Activated CD8-positive, alpha-beta memory T cell treated with anti-CD3 and anti-CD28 coated beads for 48 hours (primary cell): ENCODE measurements at places on chromosomes 5 and 9.

DNA sequence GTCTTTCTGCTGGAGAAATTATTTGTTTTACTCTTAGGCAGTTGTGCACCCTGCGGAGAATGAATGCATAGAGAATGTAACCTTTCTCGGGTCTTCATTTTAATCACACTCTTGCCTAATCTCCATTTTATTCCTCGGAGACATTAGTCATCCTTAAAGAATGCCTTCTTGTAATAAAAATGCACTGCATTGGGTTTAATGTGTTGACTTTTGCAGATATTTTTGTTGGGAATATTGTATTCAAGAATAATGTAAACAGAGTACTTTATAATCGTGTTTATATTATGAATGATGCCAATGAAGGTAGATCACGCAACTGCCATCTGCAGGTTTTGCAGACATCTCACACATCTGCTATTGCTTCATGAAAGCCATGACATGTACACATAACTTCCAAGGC, 1093.9 kb upstream of the CDH6 start:
- DNase-seq, result no peak

DNA sequence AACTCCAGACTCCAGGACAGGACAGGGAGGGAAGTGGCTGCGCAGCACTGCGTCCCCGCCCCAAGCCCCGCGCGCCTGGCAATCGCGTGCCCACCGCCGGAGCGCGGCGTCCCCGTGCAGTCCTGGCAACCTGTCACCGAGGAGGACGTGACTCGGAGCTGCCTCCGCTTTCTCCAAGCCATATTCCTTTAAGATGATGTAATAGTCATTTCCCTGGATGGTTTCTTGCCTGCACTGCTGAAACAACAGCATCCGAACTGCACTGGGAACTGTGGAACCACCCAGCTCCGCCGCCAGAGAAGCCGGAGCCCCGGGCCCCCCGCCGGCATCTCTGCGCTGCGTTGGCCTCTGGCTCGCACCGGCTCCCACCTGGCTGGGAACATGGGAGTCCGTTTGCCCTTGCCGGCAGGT, 34.5 kb downstream of the KCTD16 start:
- DNase-seq, result no peak

GRCh38 chr5:38330207-38330606, 71.8 kb downstream of the EGFLAM start:
- no peak for DNase-seq

- no peak for DNase-seq
Measured at GRCh38 chr5:122500245-122501088, 188.4 kb downstream of the SNCAIP start.

- no peak for DNase-seq
Measured at GRCh38 chr9:124470306-124470705, 20.1 kb downstream of the ADGRD2 start.

- DNase-seq, result no peak
Measured at GRCh38 chr5:54520438-54520846, 2.9 kb downstream of the SNX18 start.

- no peak for DNase-seq
Measured at GRCh38 chr9:70020991-70021571, 22.6 kb upstream of the MAMDC2 start.

DNA sequence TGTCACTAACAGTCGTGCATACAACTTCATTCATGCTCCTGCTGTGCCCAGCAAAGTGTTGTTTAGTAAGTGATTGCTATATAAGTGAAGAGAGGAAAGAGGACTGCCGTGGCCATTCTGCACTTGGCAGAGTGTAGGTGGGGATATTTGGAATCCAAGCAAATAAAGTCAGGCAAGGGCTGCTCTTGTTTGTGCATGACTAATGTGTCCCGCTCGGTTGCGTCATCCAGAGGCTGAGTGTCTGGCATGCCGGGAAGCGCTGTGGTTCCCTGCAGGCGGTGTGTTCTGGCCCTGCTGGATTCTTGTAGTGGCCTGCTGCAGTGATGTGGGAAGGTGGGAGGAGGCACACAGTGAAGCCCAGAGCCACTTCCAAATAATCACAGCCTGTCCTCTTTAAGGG, 136.9 kb upstream of the ANKH start:
- DNase-seq, result no peak

- no peak for DNase-seq
Measured at GRCh38 chr5:36691226-36691625, 84.8 kb downstream of the SLC1A3 start.

GRCh38 chr9:83209188-83209731, 146.3 kb upstream of the RASEF start:
- no peak for DNase-seq

DNA sequence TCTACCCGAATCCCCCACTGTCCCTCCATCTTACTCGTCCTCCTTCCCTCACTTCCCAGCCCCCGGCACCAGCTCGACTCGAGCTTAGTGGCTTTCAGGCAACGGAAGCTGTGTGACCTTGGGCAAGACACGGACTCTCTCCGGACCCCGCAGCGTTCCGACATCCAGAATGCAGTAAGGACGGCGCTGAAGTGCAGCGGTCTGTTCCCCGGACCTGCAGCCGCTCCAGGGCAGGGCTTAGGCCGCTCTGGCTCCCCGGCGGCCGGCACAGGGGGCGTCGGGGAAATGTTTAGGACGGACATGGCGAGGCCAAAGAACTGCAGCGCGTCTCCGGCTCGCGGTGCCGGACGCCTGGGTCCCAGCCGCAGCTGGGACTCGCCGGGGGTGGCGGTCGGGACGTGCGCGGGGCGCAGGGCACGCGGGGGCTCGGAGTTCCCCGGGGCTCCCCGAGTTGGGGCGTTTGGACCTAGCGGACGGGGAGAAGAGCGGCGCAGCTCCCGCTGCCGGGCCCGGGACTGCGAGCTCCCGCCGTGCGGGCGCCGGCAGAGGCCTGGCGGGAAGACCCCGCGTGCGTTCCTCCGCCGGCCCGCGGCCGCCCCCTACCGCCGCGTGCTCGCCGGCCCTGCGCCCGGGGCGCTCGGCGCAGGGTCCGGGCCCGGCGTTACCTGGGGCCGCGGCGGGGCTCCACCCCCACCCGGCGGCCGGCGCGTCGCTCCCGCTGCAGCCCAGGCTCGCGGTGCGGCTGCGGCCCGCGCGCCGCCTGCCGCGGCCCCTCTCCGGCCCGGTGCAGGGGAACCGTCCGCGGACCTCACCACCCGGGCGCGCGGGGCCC, 5.6 kb upstream of the RNF44 start:
- DNase-seq, result no peak

DNA sequence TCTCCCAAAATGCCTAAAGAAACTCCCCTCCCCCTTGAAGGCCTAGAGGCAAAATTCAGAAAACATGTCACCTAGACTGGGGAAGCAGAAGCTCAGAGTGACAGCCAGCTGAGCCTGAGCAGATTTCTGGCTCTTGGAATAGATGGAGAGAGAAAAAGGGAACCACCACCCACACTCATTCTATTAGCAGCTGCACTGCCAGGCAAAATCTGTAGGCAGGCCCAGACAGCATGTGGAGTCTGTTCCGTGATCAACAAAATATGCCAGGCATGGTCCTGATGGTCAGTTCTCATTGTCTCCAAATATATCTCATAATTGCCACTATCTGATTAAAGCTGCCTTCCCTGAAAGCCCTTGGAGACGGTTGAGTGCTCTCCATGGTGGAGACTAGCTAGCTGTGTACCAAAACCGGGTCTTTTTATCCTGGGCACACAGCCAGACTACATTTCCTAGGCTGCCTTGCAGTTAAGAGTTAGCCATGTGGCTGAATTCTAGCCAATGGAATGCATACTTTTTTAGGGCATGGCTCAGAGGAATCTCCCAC, 131.7 kb upstream of the GPR151 start:
- no peak for DNase-seq

GRCh38 chr9:120734607-120735410, 20.5 kb upstream of the MEGF9 start:
- no peak for DNase-seq

DNA sequence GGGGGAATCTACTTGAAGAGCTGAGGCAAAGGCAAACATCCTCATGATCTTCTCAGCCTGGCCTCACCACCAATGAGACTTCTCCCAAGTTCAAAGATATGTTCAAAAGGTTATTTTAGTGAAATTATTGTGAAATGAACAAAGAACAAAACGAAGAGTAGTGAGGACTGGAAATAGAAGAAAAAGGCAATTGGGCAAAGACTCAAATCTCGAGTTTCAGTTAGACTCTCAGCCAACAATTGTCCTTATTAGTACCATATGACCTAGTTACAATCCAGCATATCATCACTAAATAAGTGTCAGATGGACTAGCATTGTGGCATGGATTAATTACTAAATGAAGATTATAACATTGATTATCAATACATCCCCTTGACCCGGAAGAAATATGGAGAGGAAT, 9.0 kb downstream of the ZNF474 start:
- DNase-seq, result no peak

GRCh38 chr5:160475864-160476438, 54.3 kb downstream of the PTTG1 start:
- DNase-seq, result no peak

- no peak for DNase-seq
Measured at GRCh38 chr5:22644859-22645258, 208.3 kb downstream of the CDH12 start.

DNA sequence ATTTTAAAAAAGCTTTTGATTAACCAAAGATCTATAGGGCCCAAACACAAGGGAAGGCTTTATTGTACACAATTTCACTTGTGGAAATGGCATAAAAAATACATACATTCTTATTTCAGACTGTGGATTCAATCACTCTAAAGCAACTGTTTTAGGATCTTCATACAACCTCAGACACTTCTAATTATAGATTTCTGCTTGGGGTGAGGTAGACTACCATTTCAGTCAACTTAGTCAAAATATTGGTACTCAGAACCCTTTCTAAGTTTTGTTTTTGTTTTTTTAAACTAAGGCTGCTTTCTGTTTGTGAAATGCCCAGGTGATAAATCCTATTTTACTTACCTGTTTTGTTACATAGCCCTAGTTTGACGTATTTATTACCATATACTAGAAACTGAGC, 284.5 kb upstream of the RASA1 start:
- DNase-seq, result no peak

GRCh38 chr9:135969064-135969683, 8.0 kb upstream of the UBAC1 start:
- no peak for DNase-seq

- no peak for DNase-seq
Measured at GRCh38 chr9:132973713-132974112, 4.8 kb upstream of the GFI1B start.

GRCh38 chr5:122121479-122122465, 7.6 kb upstream of the ZNF474 start:
- no peak for DNase-seq

DNA sequence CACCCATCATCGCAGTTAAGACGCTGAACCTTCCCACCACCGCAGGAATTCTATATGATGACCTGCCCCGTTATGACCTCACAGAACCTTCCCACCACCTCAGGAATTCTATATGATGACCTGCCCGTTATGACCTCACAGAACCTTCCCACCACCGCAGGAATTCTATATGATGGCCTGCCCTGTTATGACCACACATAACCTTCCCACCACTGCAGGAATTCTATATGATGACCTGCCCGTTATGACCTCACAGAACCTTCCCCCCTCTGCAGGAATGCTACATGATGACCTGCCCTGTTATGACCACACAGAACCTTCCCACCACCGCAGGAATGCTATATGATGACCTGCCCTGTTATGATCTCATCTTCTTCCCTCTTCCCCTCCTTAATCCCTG, 64.3 kb downstream of the IRX1 start:
- DNase-seq, result no peak

DNA sequence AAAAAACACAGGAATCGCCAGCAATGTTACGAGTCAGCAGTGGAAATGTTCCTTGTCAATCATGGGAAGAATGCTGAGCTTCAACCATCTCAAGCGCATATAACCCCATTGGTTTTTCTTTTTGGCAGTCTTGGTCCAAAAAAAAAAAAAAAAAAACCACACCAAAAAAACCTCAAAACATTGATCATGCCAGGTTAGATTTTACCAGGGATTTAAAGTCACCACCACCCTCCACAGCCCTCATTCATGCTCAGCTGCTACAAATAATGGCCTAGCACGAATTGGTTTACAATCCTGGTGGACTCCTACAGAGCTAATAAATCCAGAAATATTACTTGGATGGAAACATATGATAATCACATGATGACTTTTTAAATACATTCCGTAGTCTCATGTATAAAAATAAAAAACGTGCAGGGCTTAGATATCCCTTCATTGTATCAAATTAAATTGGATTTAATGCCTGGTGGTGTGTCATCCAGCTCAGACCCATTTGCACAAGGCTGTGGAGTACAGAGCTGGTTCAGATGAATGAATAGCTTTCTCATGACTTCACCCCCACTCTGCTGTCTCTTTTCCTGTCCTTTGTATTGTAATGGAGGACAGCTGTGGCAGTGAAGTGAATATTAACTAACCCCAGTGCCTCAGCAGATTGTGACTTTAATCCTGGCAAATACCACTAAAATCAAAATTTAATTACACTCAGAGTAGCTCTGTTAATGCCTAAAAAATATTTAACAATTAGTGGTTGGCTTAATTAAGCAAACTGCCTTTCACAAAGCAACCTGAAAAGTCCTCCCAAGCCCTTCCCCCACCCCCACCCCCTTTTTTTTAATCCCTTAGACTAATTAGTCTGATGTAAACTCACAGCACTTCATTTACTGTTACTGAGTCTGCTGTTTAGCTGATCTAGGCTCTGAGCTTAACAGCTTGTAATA, 626.5 kb upstream of the ZNF608 start:
- DNase-seq, result no peak

DNA sequence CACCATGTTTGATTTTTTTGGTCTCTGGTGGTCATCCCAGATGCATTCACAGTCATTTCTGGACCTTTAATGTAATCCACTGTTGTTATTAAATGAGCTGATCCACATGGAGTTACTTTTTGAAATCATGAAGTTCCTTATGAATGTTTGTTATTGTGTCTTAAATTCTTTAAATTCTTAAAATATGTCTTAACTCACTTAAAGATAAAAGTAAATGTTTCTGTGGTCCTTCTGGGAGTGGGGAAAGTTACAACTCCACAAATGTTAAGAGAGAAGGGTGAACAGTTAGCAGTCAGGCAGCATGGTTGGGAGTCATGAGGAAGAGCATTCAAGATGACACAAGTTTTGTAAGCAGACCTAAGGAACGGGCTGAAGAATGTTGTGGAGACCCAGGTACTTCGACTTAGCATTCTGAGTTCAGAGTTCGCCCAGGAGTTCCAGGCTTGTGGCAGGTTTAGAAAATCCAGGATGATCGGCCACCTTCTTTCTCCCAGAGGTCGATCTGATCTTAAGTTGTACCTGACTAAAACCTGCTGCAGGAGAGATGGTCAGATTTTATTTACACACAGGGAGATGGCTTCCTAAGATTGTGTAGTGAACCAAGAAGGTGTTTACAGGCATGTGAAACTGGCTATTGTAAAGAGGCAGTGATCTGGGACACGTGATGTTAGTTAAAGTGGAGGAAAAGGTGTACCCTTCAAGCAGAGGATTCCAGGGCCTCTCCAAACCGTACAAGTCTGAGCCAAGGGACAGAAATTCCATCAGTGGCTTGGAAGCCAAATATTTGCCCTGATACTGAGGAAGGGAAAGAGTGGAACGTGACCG, 17.2 kb downstream of the SLC1A1 start:
- DNase-seq, result no peak

GRCh38 chr9:132948482-132949050, 4.2 kb upstream of the TSC1 start:
- DNase-seq, result no peak

GRCh38 chr5:125550274-125550673, 803.8 kb upstream of the ZNF608 start:
- no peak for DNase-seq
